ENCODE measurements at places on chromosomes 2 and 18.

- DNase-seq, result no peak
These were observed 252.4 kb downstream of the RNF144A start for GRCh38 chr2:7169593-7169992.

DNA sequence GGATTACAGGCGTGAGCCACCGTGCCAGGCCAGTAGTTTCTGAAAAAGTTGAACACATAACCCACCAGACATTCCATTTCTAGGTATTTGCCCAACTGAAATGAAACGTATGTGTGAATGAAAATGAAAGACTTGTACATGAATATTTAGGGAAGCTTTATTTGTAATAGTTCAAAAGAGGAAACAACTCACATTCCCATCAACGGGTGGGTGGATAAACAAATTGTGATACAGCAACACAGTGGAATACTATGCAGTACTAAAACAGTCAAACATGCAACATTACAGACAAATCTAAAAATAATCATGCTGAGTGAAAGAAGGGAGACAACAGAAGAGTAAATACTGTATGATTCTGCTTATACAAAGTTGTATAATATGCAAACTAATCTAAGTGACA, 46.8 kb downstream of the TMEM131 start:
- DNase-seq, result no peak

GRCh38 chr2:235478609-235479008, 15.2 kb upstream of the AGAP1 start:
- DNase-seq, result no peak

- DNase-seq, result no peak
These were observed 134.1 kb downstream of the COPS8 start for GRCh38 chr2:237219826-237220225.

GRCh38 chr18:43789234-43790000, 512.1 kb upstream of the SYT4 start:
- DNase-seq, result no peak

- no peak for DNase-seq
These were observed 313.0 kb upstream of the NRXN1 start for GRCh38 chr2:51344886-51345285.

- DNase-seq, result no peak
These were observed 121.8 kb upstream of the SMAD7 start for GRCh38 chr18:49072524-49072934.

GRCh38 chr18:34913837-34914661, 127.2 kb upstream of the MAPRE2 start:
- no peak for DNase-seq

- DNase-seq, result no peak
These were observed 35.0 kb downstream of the SMARCAL1 start for GRCh38 chr2:216447293-216447692.

DNA sequence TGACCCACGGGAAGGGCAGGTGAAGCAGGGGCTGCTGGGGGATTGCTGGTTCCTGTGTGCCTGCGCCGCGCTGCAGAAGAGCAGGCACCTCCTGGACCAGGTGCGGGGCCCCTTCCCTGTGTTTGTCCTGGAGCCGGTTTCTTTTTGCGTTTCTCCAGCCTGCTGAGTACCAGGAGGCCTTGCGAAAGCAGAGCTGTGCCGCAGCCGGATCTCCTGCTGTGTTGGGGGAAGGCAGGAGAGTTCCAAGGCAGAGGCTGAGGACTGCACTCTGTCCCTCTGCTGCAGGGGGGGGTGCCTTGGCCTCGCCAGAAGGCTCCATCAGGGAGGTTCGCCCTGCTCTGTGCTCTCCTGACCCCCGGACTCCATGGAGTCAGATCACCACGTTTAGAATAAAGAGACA, 2.8 kb downstream of the CAPN10 start:
- DNase-seq, result no peak

GRCh38 chr2:44778671-44779476, 162.6 kb upstream of the SIX3 start:
- no peak for DNase-seq

DNA sequence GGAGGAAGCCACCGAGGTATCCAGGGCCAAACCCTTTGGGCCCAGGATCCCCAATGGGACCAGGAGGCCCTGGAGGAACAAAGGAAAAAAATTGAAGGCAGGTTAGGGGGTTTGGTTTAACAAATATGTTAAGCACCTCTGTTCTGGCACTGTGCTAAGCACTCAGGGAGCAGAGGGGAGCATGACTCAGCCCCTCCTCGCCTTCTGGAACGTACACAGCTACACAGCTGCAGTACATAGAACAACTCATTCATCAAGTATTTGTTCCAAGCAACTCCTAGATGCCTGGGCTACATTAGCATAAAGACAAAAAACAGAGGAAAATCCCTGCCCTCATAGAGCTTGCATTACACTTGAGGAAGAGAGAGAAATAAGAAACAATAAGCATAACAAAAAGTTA, 153.6 kb downstream of the COL4A4 start:
- no peak for DNase-seq

- DNase-seq, result no peak
These were observed 72.3 kb upstream of the NFATC1 start for GRCh38 chr18:79323471-79323870.

DNA sequence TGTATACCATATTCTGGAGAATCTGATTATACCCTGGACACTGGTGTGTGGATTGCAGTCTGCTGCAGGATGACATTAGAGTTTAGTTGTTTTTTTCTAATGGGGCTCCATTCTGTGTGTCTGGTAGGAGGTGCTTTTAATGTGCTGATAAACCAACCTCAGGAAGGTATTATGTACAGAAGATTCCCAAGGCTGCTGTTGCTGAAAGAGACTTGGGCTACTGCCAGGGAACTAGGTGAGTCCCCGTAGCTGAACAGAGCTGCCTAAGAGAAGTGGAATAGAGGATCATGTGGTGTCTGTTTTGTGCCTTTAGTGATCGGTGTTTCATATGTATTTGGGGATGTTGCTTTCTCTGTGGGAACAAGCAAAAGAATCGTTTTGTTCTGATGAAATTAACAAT, 16.5 kb downstream of the SPATA3 start:
- no peak for DNase-seq

- no peak for DNase-seq
These were observed 76.7 kb downstream of the LAMA3 start for GRCh38 chr18:23765931-23766330.
